HFFc6 (cell line): ENCODE measurements at places on chromosomes 1 and 21. TPM values are rescaled to one million over a fixed set of nuclear protein-coding genes. Genes with fewer than 3 reads are reported as not detected.

EEIG2 gene
- 2.5 to 4.7 TPM (median 4.0 TPM) in 3 replicates for total RNA-seq

TDRD5 gene
- not detected in 2 replicates for total RNA-seq

DNA sequence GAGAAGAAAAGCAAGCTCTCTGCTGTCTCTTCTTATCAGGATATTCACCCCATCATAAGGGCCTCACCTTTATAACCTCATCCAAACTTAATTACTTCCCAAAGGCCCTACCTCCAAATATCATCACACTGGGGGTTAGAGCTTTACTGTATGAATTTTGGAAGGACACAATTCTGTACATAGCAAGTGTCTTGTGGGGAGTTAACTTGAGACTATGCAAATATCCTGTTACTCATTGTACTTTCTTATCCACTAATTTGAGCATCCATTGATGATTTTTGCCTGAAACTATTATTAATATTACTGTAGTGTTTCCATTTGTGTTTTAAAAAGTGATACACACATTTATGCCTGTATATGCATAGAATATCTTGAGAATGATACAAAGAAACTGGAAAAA lies 129.1 kb upstream of the IVNS1ABP start:
- no peak for DNase-seq

IQGAP3 gene
- total RNA-seq = 12.6 to 30.6 TPM (median 23.8 TPM) in 3 replicates

DNA sequence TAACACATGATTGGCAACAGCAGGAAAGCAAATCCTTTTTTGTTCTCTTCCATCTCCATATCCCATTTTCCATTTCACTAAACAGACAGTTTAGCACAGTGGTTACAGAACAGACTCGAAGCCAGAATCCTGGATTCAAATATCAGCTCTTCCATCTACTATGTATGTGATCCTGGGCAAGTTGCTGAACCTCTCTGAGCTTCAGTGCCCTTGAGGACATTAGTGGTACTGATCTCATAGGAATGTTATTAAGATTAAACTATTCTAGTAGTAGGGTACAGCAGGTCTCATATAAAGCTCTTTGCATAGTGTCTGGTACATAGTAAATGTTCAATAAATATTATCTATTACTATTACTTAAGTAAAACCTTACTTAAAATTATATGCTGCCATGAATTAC lies 13.8 kb upstream of the HHIPL2 start:
- DNase-seq = no peak

FAM72C gene
- 1.7 and 3.4 TPM in 2 replicates for total RNA-seq

GRCh38 chr1:62905872-62906271 lies 121.9 kb downstream of the ATG4C start:
- no peak for DNase-seq

DNA sequence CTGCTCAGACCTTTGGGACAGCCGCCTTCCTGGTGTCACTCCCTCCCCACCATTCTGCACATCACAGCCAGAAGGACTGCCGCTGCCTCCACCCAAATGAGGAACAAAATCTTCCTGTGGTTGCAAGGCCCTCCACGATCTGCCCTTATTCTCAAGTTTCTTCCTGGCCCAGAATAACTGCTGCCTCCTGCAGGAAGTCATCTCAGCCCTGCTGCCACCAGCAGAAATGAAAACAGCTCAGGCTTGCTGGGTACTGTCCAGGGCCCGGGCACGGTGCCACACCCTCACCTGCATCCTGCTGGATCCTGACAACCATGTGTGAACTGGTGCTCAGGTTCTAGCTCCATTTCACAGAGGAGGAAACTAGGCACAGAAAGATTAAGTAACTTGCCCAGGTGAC lies 2.8 kb downstream of the CLDN19 start:
- DNase-seq = no peak

- no peak for DNase-seq
These were observed 78.6 kb downstream of the IVNS1ABP start for GRCh38 chr1:185238447-185238846.

GRCh38 chr1:22761821-22762220 lies 51.2 kb downstream of the EPHB2 start:
- DNase-seq = no peak

DNA sequence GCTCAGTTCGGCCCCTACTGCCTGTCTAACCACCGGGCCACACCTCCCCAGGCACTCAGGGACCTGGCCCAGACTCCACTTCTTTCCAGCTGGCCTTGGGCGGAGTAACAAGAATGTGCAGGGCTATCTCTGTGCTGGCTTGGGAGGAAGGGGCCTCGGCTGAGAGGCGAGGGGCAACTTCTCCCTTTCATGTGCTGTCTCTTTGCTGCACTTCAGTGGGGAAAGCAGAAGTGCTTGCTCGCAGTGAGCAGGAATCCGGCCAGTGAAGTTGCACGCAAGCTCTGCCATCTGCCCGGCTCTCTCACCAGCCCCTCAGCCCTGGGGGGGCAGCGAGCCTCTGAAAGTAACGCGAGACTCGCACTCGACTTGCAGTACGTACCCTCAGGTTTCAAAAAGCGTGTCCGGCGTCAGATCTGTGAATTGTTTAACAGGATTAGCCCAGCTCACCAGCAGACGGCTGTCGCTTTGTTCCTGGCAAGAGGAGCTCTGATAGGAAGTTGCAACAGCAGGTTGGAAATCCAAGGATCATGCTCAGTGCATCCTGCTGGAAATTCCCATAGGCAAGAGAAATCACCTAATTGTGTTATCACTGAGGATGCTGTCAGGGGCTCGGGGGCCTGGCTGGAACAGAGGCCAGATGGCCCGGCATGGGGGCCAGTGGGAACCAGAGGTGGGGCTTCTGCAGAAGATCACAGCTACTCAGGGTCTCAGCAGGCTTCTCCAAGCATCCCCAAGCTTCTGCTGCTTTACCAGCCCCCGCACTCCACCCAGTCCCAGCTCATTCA lies 221.1 kb downstream of the NPHP4 start:
- DNase-seq = no peak

DNA sequence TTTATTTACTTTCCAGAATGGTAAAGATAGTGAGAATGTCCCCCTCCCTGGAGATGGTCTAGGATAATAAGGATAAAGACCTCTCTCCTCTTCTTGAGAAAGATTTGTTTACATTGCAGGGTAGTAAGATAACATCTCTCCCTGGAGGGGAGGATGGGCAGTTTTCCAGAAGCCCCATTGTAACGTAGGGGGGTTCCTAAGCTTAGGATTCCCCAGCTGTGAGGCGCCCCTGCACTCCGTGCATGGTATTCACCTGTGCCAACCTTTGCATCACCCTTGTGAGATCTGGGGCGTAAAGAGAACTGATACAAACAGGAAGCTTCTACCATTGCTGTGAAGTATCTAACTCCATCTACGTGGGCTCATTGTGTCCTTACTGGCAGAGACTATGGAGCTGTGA lies 148.7 kb upstream of the DNAH14 start:
- DNase-seq = no peak

DNA sequence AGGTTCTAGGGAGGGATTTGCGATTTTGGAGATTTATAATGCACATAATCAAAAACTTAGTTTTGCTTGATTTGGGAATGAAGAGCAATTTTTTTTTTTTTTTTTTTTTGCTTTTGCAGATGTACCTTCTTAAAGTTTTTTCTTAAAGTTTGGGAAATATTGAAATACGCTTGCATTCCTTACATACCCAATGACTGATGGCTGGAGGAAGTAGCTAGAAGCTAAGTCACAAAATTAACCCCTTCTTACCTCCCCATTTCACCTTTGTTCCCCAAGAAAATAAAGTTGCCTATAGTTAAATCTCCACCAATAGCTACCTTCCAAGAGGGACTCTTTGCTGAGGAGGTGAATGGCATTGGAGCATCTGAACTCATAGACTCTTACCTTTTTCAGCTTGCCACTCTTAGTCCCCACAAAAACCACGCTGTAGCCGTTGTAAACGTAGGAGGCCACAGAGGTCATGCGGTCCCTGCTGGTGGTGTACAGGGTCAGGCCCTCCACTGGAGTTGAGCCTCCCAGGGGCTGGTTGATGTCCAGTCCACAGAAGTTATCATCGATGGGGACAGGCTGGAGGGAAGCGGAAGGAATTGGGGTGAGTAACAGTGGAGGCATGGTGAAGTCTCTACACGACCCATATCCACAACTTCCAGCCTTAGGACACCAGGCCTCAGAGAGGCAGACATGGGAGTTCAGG lies 34.1 kb downstream of the PLXNA2 start:
- DNase-seq = no peak

- no peak for DNase-seq
These were observed 22.6 kb downstream of the EVI5 start for GRCh38 chr1:92762355-92762754.

DNA sequence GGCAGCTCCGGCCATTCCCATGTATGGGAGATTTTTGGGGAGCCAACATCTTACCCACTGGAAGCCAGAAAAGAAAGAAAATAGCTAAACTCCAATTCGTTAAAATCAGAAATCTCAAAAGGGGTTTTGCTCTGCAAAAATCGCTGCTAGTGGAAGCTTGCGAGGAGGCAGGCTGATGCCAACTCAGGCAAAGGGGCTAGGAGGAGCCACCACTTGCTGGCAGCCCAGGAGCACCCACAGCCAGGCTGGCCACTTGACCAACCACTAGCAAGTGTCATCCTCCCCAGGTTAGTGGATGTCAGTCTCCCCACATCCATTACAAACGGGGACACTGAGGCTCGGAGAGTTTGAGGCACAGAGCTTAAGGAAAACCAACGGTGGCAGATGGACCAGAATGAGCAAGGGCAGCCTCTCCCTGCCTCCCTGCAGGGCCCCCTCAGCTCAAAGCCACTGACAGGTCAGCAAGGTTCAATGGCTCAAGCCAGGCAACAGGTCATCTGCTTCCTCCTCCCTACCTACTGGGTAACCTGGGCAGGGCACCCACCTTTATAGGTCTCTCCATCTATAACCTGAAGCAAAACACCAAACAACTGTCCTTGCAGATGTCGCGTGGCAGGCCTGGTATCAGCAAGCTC lies 10.8 kb downstream of the KCNN3 start:
- DNase-seq = no peak

- DNase-seq = no peak
These were observed 10.8 kb downstream of the PIGP start for GRCh38 chr21:37061926-37062592.

GRCh38 chr1:247548092-247548491 lies 842 bp upstream of the GCSAML start:
- DNase-seq = no peak

DUSP23 gene
- 23.5 to 27.7 TPM (median 24.3 TPM) in 3 replicates for total RNA-seq

C1orf94 gene
- not detected in 2 replicates for total RNA-seq

DNA sequence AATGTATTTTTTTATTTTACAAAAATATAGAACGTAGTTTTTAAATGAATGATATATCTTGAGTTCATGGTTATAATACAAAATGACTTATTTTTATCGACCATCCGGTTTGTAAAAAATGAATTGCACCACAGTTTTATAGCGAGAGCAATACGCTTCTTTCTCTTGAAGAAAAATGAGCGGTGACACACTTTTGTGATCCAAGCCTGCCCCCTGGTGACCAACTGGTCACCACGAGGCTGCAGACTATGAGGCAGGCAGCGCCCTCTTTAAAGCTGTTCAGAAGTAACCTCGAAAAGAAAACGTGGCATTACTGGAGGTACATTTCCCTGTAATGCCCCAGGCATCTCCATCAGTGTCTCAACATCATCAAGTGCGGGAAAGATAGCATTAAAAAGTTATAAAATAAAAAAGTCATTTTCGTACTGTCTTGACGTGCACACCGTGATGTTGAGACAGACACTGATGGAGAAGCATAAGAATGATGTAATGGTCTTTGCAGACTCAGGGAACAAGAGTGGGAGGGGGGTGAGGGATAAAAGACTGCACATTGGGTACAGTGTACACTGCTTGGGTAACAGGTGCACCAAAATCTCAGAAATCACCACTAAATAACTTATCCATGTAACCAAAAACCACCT lies 734.2 kb upstream of the ADAMTS5 start:
- peak; percentile 71 for DNase-seq

- no peak for DNase-seq
These were observed 759 bp downstream of the GPR157 start for GRCh38 chr1:9128166-9128519.

DNA sequence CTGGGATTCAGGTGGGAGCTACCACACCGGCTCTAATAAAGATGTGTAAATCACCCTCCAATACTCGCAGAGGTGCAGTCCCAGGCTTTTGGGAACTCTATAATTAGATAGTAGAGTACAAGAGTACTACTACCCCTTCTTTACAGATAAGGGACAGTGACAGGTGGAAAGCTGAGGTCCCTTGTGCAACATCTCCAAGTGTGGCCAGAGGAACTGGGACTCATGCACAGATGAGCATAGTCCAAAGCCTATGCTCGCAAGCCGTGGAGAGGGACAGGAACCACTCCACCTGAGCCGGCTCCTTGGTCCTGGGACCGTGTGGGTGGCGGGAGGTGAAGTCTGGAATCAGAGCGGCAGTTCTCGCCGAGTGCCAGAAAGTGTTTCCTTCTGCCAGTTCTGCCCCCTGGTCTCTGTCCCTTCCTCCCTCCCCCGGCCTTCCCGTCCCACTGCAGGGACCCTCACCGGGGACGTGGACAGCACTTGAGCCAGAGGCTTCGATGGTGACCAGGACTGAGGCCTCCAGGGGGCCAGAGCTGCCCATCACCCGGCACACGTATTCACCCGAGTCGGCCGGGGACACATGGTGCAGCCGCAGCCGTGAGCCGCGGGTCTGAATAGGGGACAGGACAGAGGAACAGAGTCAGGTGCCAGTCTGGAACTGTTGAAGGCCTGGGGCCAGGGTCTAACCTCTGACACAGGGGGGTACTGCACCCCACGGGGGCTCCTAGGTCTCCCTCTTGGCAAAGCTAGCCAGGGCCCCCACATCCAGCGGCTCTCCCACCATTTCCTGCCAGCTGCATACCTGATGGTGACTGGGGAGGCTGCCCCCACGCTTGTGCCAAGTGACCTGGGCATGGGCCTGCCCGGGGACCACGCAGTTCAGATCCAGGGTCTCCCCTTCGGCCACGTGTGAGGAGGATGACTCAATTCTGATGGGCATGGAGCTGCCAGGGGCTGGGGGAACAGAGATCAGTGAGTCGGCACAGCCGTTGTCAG lies 33.9 kb downstream of the LDLRAD2 start:
- no peak for DNase-seq

GRCh38 chr1:30688920-30689794 lies 34.2 kb downstream of the MATN1 start:
- DNase-seq = no peak

MTMR11 gene
- total RNA-seq = 7.0 and 9.3 TPM in 2 replicates

MATN1 gene
- 0.06 TPM in 1 of 2 replicates, not detected in the other for total RNA-seq

ROR1 gene
- 7.4 to 9.3 TPM (median 8.0 TPM) in 3 replicates for total RNA-seq

DNA sequence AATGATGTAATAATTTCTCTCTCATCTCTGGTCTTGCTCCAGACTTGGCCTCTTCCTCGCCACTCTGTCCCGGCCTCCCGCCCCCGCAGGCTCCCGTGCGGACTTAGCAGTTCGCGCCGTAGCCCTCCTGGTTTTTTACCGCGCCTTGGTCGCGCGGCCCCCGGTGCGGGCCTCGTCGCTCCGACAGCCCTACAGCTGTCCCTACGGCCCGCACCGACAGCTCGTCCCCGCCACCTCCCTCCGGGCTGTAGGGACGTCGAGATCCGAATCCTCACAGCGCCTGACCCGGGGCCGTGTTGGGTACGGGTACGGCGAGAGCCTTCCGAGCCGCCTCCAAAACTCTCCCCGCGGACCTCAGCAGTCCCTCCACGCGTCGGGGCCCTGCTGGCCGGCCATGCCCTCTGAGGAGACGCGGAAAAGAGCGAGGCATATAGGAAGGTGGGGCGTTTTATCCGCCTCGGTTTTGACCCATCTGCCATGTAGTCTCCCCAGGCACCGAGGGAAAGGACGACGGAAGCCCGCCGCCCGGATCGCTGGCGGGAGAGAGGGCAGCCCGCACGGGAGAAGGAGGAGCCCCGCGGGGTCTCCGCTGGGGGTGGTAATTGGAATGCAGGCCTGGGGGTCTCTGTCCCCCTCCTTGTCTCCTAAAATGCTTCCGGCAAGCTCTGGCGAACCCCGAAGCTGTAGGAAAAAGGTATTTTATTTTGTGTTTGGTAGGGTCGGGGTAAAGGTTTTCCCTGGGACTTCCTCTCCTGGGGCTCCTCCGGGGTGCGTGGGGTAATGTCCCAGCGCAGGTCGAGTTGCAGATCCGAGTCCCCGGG lies 3.3 kb downstream of the LHX4 start:
- DNase-seq = no peak
